ENCODE measurements at places on chromosomes 6 and 20.

- DNase-seq, result no peak
Observed at GRCh38 chr6:159045801-159046200, 1.0 kb upstream of the TAGAP start.

DNA sequence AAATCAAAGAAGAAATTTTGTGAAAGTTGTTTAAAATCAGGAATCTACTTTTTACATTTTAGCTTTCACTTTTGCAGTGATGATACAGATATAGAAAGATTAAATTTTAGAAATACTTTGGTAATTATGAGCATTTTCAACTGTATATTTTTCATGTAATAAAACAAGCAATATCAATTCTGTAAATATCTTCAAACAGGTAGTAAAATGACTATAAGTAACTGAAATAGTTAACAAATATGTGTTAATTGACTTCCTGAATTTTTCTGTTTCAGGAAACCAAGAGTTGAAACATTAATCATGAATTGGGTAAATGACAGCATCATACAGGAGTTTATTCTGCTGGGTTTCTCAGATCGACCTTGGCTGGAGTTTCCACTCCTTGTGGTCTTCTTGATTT is at the start of gene OR2B6:
Gene OR2B6 (plus strand): TSS at position 301 of the 400 bp plus-strand sequence. CDS start 0 bp downstream, at position 301.
- no peak for DNase-seq

DNA sequence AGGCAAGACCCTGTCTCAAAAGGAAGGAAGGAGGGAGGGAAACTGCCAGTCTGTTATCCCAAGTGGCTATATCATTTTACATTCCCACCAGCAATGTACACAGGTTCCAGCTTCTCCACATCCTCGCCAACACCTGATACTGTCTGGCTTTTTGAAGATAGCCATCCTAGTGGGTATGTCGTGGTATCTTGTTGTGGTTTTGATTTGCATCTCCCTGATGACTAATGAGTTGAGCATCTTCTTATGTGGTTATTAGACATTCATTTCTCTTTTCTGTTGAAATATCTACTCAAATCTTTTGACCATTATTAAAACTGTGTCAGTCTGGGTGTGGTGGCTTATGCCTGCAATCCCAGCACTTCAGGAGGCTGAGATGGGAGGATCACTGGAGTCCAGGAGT is 47.9 kb upstream of the ARID1B start:
- DNase-seq, result no peak

DNA sequence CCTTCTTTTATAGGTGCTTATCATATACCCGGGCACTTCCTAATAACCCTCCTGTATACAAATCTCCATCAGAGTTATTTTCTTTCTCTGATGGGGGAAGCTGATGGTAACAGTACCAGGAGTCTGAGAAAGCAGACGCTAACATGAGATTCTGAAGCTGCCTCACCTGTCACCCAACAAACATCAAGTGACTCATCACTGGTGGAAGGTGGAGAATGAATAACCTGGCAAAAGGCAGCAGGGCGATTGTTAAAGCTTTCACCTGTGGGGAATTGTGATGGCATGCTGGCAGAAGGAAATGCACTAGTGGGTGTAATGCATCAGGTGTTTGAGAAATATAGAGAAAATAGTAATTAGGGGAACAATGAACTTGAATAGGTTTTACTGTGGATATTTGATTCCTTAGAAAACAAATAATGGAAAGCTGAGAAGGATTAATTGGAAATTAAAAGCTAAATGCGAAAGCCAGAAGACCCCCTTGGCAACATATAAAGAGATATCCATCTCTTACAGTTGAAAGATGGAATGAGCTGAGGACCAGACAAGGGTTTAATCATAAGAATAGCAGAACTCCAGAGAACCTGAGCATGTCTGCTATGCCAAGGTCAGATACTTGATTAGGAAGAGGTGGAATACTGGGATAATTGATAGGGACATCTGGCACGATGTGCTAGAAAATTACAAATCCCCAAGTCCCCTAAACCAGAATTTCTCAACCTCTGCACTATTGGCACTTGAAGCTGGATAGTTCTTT is 517.1 kb downstream of the PKHD1 start:
- DNase-seq, result no peak

DNA sequence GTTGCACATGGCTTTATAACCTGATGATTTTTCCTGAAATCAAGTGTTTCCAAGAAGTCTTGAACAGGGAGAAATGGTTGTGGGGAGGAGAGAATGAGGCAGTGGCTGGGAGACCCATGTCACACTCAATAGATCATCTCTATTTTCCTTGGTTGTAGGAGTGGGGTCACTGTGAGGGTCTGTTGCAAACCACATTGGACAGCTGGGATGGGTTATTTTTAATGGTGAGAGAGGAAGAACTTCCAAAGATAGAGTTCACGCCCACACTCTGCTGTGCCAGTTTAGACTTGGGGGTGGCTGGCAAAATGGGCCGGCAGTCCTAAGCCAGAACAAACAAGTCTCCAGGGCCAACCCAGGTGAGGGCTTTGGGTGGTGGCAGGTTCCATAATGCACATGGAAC is 276.4 kb upstream of the PRND start:
- DNase-seq, result no peak

All from stimulated activated CD4-positive, alpha-beta T cell treated with anti-CD3 and anti-CD28 coated beads, Interleukin-1b, Interleukin-23, amount 100 ng/mL, for 48 hours (primary cell).